Uterus (tissue), 4 donors: ENCODE measurements at places on chromosomes 1 and 21. TPM values are rescaled to one million over a fixed set of nuclear protein-coding genes. Genes with fewer than 3 reads are reported as not detected.

The RHD gene
- not detected for total RNA-seq

GRCh38 chr1:93907718-93908117, 1.5 kb downstream of the GCLM start:
- DNase-seq: no peak

The KRTAP12-3 gene
- not detected for total RNA-seq

DNA sequence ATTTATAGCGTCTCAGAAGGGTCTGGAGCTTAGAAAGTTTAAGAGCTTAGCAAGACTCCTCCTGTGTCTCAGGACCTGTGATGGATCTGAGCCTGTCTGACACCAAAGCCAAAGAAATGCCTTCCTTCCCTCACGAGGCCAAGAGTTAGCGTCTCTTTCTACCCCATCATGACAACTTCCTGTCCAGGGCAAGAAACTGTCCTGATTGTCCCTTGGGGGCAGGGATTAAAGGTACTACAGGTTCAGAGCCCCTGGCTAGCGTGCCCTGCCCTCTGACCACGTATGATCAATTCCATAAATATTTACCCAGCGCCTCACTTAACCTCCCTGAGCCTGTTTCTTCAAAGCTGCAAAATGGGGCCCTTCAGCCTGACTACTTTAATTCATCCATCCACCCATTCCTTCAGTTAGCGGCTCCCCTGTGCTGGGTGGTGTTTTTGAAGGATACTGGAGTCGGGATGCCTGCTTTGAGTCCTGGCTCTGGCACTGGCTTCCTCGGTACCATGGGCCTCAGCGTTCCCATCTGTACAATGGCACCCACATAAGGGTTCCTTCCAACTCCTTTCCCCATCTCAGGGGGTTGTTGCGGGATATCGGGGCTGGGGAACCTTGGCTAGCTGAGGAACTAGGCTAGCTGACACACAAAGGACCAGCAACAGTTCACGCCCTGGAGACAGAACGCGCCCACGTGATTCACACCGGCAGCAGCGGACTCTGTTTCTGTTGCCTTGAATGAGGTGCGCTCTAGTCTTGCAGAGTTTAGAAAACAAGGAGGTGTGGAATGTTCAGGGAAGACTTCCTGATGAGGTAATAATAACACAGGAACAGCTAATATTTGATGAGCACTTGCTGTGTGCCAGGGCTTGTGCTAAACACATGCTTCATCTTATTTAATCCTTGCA, 23.0 kb upstream of the EPHA2 start:
- DNase-seq: no peak

DNA sequence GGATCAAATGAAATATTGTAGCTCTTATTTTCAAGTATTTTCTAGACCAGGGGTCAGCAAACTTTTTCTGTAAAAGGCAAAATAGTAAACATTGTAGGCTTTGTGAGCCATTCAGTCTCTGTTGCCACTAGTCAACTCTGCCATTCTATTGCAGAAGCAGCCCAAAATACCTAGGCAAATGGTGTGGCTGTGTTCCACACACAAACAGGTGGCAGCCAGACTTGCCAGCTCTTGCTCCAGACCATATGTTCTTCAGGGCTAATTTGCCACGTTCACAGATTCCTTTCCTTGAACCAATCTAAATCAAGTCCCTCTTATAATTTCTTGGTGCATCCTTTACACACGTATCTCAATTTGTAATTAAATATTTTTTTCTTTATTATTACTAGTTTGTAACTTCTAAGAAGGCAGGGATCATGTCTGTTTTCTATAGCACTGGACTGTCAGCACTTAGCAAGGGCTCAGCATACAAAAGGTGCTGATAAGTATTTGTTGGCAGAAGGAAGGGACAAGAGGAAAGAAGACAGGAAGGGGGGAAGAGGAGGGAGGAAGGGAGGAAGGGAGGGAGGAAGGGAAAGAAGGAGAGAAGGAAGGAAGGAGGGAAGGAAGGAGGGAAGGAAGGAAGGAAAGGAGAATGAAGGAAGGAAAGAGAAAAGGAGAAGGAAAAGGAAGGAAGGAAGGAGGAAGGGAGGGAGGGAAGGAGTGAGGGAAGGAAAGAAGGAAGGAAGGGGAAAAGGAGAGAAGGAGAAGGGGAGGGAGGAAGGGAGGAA, 106.5 kb upstream of the EDEM3 start:
- no peak for DNase-seq

DNA sequence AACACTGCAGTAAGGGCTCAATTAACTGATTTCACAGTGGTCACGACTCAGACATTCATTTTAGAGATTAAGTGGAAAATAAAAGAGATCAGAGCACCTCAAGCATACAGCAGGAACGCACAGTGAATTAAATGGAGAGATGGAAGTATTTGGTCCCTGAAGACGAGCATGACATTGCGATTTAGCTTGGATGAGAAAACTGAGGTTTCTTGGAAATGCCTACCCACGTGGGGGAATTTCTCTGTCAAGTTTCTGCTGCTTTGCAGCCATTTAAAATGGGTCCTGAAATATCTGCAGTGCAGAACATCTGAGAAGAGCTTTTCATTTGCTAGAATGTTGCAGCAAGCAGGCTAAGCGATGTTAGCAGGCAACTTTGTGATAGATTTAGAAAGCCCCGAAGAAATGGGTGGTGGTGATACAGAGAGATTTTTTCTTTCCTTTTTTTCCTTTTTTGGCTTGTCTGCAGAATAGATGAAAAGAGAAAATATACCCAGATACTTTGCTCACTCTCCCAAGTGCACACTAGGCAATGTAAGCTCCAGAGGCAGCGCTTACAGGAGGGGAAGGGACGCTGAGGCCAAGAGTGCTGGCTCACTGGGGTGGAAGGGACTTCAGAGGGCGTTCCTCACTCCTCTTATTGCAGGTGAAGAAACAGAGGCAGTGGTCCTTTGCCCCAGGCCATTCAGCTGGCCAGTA, 258.0 kb downstream of the KCNJ6 start:
- DNase-seq: no peak

GRCh38 chr1:37732111-37732780, 32.7 kb downstream of the EPHA10 start:
- DNase-seq: no peak

The A3GALT2 gene
- total RNA-seq: 0.58 TPM

The LCE2B gene
- total RNA-seq: not detected

The TNFRSF4 gene
- 1.5 TPM for total RNA-seq

DNA sequence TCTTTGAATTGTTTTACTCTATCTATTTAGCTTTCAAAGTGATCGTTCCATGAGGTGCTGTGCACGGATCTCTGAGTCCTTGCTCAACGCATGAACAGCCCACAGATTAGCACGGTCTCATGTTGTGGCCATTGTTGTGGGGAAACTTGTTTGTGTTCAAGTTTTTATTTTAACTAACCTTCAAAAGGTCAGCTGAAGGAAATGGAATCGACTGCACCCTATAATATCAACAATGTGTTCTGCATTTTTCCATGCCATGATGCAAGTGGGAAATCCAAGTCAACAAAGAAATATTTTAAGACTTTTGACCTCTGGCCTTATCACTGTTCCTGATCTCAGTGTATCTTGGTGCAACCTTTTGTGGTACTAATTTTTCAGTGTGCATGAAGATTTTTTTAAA, 6.1 kb downstream of the SH2D1B start:
- DNase-seq: no peak

DNA sequence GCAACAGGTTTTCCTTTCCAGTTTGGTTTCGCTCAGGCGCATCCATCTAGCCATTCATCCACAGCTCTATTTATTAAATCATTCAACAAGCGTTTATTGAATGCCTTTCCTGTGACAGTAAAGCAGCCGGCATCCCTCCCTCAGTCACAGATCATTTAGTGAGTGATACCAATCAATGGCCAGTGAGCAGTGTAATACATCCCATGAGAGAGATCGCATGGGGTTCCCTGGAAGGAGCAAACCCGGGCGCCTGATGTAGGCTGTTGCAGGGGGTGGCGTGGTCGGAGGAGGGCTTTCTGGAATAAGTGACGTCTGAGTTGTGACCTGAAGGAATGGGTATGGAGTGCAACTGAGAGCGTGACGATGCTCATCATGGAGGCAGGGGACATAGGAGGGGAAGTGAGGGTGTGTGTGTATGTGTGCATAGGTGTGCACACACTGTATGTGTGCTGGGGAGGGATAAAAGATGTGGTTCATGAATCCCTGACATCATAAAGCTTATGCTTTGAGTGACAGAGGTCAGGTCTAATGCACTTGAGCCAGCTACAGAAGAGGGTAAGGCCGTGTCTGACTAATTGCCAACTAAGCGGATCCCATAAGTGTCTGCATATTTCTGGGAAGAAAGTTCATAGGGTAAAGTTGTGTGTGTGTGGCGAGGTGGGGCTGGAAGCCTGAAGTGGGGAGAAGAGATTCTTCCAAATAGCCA, 6.6 kb downstream of the FCMR start:
- no peak for DNase-seq

- no peak for DNase-seq
Measured at GRCh38 chr1:100441146-100441545, 88.8 kb downstream of the CDC14A start.

DNA sequence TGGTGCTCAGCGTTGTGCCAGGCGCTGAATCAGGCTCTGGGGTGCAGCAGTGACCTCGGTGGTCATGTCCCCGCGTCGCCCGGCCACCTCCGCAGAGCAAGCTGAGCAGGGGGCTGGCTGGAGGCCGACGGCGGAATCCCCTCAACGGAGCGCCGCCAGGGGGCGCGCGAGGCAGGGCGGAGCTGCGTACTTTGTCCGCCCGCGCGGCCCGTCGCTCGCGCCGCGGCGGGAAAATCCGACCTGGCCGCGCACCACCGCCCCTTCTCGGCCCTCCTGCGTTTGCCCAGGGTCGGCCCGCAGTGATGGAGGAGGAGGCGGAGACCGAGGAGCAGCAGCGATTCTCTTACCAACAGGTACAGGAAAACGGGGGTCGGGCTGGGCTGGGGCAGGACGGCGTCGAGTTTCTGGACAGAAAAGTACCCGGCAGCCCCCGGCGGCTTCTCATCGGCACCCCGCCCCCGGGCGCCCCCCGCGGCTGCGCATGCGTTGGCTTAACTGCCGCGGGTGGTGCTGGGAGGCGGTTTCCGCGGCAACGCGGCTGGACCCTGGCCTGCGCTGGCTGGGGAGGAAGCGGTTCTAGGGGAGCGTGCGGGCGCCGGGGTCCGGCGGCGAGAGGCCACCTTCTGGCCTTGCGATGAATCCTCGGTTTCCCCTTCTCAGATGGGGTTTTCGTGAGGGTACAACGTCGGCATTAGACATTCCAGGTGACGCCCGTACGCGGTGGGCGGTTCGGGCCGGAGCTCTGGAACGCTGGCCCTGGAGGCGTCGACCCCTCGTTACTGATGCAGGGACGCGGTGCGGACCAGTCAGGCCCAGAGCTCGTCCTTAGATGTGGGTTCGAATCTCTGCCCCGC, at the start of gene CENPS:
TSS of gene CENPS (plus strand) at position 218 of the 854 bp plus-strand sequence. CDS start at position 303, 85 bp downstream.
- peak; percentile 91 for DNase-seq

The MROH9 gene
- not detected for total RNA-seq

DNA sequence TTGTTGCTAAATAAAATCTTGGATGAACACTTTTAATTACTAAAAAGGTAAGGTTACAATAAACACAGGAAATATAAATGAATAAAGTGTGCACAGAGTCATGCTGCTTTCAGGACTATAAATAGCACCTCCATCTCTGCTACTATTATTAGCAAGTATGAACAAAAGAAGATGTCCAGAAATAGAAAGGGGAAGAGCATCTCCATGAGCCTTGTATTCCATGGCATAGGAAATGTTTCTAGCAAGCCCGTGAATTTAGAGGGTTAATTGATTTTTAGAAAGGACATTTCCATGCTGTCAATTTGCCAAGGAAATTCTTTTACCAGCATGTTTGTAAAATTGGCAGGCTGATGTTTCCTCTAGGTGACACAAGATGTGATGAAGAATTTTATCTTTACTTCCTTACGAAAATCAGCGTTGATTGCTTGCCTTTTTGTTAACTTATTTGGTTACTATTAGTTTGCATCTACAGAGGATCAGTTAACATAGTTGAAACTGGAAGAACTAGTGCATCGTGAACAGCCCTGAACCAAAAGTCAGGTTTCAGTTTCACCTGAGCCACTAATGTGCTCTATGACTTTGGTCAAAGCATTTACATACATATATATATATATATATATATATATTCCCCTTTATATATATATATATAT, 45.3 kb downstream of the NR5A2 start:
- DNase-seq: no peak

- peak; percentile 92 for DNase-seq
Measured at GRCh38 chr21:45973475-45974072, 8.0 kb upstream of the COL6A1 start.

The CYP4X1 gene
- total RNA-seq: 0.59 TPM

DNA sequence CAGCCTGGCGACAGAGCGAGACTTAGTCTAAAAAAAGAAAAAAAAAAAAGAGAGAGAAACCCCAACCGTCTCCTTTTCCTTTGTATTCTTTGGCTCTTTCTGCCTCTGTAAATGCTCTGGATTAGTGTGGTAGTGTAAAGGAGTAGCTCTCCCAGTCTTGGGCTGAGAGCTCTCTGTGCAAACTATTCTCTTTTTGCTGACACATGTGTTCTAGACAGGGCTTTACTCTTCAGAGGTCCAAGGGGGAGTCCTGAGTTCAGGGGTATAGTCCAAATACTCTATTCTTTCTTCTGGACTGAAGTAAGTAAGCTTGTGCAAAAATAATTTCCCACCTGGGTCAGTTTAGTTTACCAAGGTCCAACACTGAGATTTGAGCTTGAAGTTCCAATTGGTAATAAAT, 183.8 kb upstream of the KCNK2 start:
- no peak for DNase-seq

GRCh38 chr1:149979245-149979971, 31.1 kb downstream of the OTUD7B start:
- DNase-seq: no peak

DNA sequence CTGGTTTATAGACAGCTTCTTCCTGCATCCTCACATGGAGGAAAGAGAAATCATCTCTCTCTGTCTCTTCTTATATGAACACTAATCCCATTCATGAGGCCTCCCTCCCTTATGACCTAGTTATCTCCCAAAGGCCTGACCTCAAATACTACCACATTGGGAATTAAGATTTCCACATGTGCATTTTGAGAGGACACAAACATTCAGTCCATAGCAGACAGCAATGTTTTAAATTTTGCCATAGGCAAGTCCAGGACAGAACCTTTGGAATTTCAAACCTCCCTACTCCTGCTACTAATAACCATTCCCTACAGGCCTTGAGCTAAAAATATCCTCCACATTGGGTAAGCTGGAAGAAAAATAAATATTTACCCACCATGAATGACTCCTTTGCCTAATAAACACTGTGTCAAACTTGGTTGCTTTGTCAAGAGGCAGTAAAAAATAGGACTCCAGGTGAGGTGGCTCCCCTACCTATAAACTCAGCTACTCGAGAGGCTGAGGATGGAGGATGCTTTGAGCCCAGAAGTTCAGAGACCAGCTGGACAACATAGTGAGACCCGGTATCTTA, 113.7 kb downstream of the ZNF281 start:
- no peak for DNase-seq

The SLAMF9 gene
- total RNA-seq: not detected
